ENCODE measurements at places on chromosomes 11 and 22. TPM values are rescaled to one million over a fixed set of nuclear protein-coding genes. Genes with fewer than 3 reads are reported as not detected.

DNA sequence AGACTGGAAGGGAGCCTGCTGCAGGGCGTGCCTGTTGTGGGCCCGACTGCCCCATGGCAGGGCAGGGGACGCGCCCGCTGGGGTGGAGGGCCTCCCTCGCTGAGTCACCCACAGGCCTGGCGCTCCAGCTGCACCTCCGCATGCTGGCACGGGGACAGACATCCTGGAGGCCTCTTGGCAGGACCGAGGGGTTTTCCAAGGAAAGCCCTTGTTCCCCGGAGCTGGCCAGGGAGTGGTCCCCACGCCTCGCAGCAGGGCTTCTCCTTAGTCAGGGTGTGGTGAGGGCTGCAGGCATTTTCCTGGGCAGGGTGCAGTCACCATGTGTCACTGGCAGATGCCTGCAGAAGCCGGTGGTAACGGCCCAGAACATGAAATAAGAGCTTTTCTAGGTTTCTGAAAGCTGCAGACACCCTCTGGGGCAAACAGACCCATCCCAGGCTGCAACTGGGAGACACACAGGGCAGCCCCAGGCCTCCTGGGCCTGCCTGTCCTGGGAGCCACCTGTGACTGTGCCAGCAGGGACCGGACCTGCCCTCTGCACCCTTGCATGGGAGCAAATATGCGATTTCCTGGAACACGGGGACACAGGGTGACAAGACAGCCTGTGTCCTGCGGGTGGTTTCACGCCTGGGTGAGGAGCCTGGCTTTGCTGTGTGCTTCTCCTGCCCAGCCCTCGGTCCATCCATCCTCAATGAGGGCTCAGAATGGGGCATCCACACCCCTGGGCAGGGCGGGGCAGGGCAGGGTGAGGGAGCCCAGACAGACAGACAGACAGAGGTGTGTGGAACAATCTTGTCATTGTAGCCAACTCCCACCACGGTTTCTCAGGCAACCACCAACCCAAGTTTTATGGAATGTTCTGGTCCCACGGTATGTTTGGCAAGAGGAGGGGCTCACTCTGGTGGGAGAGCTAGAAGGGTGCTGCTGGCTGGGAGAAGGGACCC is 43.2 kb upstream of the FADD start:
- DNase-seq = no peak

- no peak for DNase-seq
Measured at GRCh38 chr11:111011275-111011594, 234.3 kb upstream of the POU2AF2 start.

GRCh38 chr11:134275534-134276395 is at the start of gene GLB1L3:
Gene GLB1L3 (plus strand): TSS chr11:134276379. CDS start chr11:134276741, 362 bp downstream.
- DNase-seq = peak; percentile 81

Gene PTPN5
- polyA plus RNA-seq = 0.26 TPM

Gene TUBA8
- 3.7 TPM for polyA plus RNA-seq
